Fibroblast of mammary gland (primary cell): ENCODE measurements at places on chromosomes 13 and 19.

GRCh38 chr13:99191900-99192399 lies 8.7 kb upstream of the UBAC2 start:
- peak; percentile 58 for DNase-seq

DNA sequence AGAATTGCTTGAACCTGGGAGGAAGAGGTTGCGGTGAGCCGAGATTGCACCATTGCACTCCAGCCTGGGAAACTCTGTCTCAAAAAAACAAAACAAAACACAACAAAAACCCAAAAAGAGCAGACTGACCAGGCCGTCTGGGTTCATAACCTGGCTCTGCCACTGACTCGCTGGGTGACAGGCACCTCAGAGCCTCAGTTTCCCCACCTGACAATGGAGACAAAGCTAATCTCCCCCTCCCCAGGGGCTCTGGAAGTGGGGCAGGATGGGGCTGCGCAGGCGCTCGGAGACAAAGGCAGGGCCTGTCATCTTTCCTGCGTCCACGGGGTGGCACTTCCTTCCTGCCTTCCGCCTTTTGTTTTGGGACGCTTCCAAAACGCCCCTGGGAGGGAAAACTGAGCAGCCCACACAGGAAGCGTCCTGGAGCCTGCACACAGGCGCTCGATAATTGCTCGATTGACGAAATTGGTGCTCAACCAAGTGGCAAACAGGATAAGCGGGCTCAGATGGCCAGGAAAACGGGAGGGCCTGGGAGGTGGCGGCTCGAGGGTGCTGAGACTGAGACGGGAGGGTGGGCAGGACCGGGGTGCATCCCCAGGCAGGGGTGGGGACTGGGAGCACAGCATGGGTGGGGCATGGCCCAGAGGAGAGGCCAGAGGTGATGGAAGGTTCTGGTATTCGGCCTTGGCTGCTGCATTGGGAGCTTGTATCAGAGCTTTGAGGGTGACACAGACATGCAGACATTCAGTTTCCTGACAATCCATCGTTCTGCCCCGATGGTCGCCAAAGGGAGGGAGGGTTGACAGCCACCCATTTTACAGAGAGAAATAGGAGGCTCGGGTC lies 17.8 kb downstream of the SPC24 start:
- peak; percentile 92 for DNase-seq

DNA sequence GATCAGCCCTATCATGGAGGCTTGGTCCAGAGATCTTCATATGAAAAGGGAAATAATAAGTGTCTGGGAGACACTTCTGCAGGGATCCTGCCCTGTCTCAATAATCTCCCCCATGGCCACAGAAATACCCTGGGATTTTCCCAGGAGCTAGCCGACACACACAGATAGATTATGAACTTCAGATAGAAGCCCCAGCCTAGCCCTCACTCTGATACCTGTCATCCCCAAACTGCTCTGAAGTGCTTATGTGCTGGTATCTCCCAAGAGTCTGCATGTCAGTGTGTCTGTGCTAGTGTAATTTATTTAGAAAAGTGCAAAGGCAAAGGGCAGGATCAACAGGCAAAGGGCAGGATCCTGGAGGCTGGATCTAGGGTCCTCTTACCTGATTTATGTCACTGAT lies 38.7 kb upstream of the ZNF766 start:
- no peak for DNase-seq

- no peak for DNase-seq
These were observed 22.6 kb downstream of the CHST8 start for GRCh38 chr19:33644284-33644836.

DNA sequence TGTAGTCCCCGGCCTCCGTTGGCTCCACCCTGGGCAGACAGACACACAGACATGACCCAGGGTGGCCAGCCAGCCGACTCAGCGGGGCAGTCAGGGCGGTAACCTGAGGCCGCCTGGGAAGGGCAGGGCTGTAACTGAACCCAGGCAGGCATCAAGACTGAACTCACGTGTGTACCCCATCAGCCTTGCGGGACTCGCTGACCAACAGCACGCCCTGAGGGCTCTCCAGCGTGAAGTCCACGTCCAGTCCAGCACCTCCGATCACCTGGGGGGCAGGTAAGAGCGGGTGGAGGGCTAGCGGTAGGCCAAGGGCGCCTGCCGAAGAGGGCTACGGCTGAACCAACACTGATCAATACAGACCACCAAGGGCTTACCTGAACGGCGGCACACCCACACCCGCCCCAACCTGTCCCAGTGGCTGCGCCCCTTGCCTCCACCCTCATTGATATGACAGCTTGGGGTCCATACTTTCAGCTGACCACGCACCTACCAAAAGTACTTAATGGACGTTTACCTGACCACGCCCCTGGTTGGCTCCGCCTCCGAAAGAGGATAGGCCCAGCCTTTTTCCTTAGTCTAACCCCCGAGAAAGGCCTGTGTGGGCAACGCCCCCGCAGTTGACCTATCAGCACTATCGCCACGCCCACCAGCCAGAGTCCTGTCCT lies 791 bp downstream of the TMED1 start:
- DNase-seq = no peak

- peak; percentile 91 for DNase-seq
These were observed 166.1 kb upstream of the MYO16 start for GRCh38 chr13:108463340-108463739.

GRCh38 chr13:92259046-92259445 lies 860.6 kb downstream of the GPC5 start:
- no peak for DNase-seq

DNA sequence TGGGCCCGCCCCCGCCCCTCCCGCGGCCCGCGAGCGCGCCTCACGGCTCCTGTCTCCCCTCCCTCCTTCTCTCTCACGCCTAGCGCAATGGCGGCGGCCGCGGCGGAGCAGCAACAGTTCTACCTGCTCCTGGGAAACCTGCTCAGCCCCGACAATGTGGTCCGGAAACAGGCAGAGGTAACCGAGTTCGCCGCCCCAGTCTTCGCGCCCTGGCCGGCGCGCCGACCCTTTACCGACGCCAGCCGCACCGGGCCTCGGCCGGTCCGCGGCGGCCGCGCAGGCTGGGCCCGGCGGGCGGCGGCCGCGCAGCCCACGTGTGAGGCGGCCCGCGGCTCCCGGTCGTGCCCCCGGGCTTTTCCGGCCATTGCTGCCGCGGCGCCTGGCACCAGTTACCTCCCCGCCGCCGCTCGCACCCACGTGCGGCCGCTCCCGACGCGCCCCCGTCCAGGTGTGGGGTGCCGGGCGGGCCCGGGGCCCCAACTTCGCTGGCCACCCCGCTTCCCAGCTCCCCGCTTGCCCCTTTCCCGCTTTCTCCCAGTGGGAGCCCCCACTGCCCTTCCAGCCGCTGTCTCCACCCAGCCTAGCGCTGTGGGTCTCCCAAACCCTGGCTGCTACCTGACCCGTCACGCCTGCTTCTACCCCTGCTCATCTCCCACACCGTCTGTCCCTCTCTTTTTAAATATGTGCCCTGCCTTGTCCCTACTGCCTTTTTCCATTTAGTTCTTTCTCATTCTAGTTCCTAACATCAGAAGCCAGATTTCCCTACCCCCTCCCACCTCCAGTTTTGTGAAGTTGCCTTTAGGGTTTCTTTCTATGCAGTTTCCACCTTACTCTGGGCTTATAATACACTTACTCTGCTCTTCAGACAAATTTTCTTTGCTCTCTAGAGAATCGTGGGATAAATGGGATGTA lies 23.4 kb downstream of the IPO5 start:
- DNase-seq = peak; percentile 14

DNA sequence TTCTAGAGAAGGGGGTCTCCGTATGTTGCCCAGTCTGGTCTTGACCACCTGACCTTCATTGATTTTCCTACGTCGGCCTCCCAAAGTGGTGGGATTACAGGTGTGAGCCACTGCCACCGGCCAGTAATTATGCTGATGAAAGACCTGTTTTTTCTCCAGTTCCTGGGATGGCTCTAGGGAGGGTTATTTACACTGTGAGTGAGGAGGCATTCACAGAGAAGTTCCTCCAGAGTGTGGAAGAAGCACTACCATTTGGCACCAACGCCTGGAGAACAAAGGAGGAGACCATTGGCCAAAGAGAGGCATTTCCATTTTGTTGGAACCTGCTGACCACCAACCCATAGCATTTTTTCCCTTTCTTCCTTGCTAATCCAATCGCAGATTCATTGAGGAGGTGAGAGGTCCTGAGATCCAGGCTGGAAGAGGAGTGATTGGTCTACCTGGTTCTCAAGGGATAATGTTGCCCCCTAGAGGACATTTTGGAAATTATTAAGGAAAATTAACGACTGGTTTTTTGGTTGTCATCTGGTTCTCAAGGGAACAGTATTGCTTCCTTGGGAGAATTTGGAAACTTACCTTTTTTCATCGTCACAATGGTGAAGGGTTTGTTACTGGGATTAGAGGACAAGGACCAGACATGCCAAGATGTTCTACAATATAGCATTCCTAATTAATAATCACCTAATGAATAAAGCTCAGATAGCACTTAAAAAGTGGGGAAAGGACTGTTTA lies 5.5 kb upstream of the SAE1 start:
- DNase-seq = peak; percentile 83

DNA sequence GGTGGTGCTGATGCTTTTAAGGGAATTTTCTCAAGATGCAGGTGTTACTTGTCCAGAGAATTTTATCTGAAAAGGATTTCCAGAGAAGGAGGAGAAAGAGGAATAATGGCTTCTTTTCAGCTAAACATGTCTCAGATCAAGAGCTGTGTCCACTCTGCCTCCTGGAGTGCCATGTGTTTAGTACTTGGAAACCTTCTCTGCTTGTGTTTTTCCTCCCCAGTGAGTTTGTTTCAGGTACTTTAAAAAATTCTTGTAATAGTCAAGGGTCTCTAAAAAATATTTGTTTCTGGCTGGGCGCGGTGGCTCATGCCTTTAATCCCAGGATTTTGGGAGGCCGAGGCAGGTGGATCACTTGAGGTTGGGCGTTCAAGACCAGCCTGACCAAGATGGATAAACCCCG lies 22.7 kb downstream of the ZNF431 start:
- DNase-seq = no peak

GRCh38 chr19:5676772-5677105 lies 3.6 kb downstream of the MICOS13 start:
- no peak for DNase-seq

- DNase-seq = no peak
These were observed 1.1 kb downstream of the RYR1 start for GRCh38 chr19:38434549-38435051.

- peak; percentile 21 for DNase-seq
These were observed 16.5 kb upstream of the ZNF8 start for GRCh38 chr19:58261968-58262921.

DNA sequence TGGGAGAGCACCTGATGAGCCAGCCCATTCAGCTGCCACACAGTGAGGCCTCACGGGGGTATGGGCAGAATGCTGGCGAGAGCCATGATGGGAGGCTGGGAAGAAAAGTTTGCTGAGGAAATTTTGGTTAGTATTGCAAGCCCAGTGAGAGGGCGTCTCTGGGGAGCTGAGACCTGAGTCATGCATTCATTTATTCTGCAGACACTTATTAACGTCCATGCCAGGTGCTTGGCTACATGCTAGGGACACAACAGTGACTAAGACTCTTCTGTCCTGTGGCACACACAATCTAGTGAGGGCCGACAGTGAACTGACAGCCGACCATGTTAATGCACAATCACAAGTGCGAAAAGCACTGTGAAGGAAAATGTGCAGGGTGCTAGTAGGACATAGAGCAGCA lies 27.2 kb downstream of the WDR62 start:
- peak; percentile 58 for DNase-seq

DNA sequence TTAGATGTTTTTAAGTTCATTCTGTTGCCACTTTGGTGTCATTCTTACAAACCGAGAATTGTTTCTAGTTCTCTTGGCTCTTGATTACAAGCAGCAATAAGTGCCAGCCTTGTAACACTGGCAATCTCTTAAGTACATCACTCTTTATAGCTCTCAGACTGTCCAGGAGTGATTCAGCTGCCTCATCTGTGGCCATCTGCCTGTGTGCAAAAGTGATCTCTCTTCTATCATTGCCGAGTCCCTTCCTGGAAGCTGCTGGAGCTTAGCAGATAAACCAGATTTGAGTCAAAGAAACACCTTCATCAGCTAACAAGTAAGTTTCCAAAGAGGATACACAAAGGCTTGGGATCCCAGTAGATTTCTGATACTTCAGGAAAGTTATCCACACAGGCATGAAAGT lies 23.2 kb downstream of the STOML3 start:
- no peak for DNase-seq

- DNase-seq = no peak
These were observed 40.7 kb downstream of the CDADC1 start for GRCh38 chr13:49288458-49288857.

GRCh38 chr13:67440236-67440975 lies 210.3 kb upstream of the PCDH9 start:
- DNase-seq = no peak

DNA sequence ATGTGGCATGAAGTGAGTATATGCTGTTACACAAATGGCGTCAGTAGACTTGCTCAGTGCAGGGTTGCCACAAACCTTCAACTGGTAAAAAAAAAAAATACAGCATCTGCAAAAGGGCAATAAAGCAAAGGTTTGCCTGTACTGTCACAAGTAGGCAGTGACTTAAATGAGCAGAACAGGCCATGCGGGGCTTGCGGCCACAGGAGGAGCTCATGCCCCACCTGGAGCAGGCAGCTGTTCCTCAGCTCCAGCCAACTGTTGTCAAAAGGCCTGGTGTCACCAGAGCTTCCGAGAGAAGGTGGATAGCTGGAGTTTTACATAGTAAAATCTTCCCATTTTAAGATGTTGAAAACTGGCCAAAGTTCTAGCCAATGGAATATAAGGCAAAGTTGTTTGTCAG lies 7.7 kb downstream of the ATP7B start:
- DNase-seq = no peak

DNA sequence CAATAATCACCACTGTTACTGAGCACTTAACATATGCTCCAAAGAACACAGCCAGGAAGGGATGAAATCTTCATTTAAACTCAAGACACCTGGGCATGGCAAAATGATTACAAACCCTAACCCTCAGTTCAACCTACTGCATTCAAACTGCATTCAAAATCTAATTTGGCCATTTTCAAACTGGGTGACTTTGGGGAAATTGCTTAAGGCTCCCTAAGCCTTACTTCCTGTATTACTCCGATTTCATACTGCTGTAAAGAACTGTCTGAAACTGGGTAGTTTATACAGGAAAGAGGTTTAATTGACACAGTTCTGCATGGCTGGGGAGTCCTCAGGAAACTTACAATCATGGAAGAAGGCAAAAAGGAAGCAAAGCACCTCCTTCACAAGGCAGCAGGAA lies 50.4 kb downstream of the CBY2 start:
- no peak for DNase-seq

DNA sequence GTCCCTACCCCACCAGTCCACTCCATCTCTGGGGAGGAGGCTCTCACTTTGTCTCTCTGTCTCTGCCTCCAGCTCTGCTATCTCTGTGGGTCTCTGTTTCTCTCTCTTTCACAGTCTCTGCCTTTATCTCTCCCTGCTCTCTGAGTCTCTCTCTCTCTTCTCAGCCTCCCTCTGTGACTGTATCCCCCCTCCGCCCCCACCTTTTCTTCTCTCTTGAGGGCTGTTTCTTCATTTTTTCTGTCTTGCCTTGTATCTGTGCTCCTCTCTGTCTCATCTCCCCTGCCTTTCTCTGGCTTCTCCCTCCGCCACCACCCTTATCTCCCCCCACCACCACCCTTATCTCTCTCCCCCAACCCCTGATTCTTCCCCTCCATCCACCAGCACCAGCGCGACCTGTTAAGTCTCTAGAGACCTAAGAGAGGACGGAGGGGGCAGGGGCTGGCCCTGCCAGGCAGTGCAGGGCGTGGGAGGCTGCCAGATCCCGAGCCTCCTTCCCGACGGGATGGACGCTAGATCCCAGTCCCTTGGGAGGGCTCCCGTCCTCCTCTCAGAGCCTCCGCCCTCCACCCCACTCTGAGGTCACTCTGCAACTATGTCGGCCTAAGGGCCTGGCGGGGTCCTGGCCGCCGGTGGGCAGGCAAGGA lies 1.0 kb downstream of the AXL start:
- peak; percentile 78 for DNase-seq

- DNase-seq = peak; percentile 3
These were observed 1034.7 kb downstream of the SLITRK1 start for GRCh38 chr13:82847595-82847994.

- no peak for DNase-seq
These were observed 36.0 kb downstream of the KEAP1 start for GRCh38 chr19:10467104-10467706.
